ENCODE measurements at places on chromosomes 16 and 17. TPM values are rescaled to one million over a fixed set of nuclear protein-coding genes. Genes with fewer than 3 reads are reported as not detected.

KRT32 gene
- not detected for polyA plus RNA-seq

- no peak for DNase-seq
Measured at GRCh38 chr16:22789281-22789945, 24.5 kb upstream of the HS3ST2 start.

C16orf54 gene
- 0.26 TPM for polyA plus RNA-seq

DNA sequence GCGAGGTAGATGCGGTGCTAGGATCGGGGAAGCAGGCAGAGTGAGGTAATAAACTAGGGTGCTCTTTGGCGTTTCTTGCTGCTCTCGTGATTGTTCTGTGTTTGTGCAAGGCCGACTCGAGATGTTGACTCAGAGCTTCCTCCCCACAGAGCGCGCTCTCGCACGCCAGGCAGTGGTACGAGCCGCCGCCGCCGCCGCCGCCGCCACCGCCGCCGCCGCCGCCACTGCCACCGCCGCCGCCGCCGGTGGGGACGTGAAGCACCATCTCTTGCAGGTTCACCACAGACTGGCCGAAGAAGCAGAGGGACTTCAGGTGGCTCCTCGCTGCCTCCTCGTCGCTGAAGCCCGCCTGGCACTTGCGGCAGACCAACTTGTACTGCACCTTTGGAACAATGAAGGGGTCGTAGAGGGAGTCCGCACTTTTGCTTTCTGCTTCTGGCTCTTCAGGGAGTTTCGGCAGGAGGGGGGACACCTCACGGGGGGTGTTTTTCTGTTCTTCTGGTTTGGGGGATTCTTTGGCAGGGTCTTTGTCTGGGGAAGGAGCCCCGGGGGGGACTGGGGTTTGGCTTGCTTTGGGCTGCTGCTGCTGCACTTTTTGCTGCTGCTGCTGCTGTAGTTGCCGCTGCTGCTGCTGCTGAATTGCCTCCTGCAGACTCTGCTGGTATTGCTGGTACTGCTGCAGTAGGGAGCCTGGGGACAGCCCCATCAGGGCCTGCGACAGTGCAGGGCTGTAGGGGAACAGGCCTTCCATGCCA is 260.2 kb downstream of the ZFHX3 start:
- peak; percentile 29 for DNase-seq

GRCh38 chr17:21152731-21153130 is 26.0 kb downstream of the DHRS7B start:
- DNase-seq = no peak

NT5M gene
- 5.1 TPM for polyA plus RNA-seq

GRCh38 chr16:3056336-3057180 is 8.9 kb upstream of the IL32 start:
- DNase-seq = no peak

BCAR1 gene
- 44.2 TPM for polyA plus RNA-seq

DNA sequence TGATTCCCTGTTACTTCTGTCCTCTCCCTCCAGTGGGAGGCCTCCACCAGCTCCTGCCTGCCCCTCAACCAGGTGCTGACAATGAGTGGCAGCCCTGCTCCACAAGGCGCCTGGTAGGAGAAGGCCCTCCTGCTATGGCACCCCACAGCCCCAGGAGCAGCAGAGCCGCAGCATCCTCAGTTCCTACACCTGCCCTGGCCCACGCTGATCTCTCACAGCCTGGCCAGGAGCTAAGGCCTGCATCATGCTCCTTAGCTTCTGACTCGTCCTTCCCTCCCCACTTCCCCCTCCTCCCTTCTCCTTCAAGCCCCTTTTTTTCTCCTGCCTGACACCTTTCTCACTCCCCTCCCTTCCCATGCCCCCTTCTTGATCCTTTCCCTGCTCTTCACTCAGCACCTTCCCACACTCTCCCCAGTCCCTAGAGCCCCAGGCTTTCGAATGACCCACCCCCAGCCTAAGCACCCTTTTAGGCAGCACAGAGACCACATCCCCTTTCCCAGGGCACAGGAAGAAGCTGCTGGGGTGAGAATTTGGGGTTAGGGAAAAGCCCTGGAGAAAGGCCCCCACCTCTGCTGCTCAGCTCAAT is 6.5 kb downstream of the PROCA1 start:
- DNase-seq = no peak

DNA sequence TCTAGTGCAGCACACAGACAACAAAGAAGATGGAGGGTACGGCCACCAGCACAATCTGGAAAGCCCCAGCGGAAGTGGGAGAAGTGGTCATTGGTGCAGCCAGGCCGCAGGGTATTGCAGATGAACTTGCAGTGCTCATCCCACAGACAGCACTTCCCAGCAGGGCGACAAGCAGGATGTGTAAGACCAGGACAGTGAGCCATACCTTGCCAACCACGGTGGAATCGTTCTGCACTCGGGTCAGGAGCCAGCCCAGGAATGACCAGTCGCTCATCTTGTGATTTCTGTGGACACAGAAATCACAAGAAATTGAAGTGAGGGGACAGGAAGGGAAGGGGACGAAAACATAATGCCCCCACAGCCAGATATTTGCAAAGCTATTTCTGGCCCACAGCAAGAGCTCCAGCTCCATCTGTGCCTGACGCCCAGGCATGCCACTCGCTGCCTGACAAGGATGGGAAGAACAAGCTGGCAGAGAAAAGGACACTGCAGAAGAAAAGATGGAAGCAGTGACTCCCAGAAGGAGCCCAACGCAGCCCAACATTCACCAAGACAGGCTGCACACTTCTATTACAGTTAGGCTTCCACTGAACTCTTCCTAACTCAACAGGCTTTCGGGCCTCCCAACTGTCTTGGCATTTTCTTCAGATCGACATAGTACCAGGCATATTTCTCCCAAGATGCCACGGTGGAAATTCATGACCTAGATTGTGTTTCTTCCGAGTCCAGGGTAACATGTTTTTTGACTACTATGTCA is 17.5 kb upstream of the MYO18A start:
- DNase-seq = no peak

DNA sequence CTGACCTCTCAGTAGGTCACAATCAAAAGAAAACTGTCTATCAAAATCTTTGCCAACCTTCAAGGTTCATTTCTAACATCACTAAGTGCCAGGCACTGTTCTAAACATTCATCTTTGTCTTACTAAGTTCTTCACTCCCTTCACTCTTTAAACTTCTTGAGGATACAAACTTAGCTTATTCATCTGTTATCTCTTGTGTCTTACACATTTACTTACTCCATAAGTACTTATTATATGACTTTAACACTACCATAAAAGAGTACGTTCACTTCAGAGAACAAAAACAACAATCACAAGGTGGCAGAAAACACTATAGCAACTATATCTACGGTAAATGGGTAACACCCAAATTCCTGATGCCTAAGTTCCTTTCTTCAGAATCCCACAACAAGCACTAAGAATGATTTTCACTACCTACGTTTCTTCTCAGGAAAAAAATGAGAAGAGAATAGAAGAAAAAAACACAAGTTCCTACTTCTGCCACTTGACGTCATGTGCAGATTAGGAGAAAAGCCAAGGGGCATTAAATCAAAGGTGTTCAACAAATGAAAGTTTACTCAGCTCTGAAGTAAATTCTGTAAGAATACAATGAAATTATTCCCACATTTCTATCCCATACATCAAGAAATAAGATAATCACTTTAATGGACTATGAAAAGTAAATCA is 29.2 kb downstream of the KANSL1 start:
- no peak for DNase-seq

DNA sequence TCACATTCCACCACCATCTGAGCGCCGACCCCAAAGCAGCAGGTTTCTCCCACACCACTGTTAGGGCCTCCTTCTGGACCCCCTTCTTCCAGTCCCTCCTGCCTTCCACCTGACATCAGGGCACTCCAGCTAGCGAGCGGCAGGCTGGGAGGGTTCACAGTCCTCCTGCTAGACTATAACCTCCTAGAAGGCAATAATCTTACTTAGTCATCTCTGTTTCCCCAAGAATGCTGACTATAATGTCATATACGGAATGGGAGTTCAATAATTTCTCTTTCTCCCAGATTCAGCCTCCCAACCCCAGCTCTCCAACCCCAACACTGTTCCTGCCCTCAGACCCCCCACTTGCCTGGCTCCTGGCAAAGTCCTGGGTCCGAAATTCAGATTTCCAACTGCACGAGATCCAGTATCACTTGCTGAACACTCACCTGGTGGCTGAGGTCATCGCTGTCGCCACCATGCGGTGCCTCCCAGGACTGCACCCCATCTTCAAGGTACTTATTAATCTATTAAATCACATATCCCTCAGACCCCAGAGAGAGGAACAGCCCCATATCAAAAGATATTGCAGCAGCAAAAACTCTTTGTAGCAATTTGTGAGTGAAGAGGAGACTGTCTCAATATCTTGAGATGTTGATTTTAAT is 5.6 kb downstream of the ALOX12 start:
- no peak for DNase-seq

DNA sequence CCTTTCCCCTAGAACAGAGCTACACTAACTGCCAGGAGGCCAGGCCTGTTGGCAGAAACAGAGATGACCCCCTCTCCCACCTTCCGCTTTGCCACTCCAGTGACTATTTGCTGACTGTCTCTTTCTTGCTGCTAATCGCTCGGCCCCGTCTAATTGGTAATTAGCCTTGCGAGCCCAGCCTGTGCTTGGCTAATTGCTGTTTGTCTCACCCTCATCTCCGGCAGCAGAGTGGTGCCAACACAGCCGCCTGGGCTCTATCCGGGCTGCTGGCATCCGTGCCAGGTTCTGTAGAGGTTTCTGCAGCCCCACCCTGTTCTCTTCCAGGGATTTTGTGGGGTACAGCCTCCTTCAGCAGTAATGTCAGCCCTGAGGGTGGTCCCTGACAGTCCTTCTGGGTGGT is 27.4 kb upstream of the PHB1 start:
- DNase-seq = no peak

GRCh38 chr16:71297341-71297634 is 8.1 kb upstream of the CMTR2 start:
- no peak for DNase-seq

FNDC8 gene
- 0.39 TPM for polyA plus RNA-seq

CKLF gene
- polyA plus RNA-seq = 46.5 TPM

NXPH3 gene
- polyA plus RNA-seq = 1.5 TPM

GRCh38 chr17:50348522-50349242 is 2.8 kb downstream of the XYLT2 start:
- DNase-seq = no peak

PPP1R27 gene
- polyA plus RNA-seq = 0.17 TPM

GRCh38 chr16:49641250-49641649 is 214.7 kb downstream of the ZNF423 start:
- no peak for DNase-seq

SERPINF2 gene
- 90.0 TPM for polyA plus RNA-seq

- no peak for DNase-seq
Measured at GRCh38 chr17:49577963-49578362, 2.3 kb downstream of the NXPH3 start.

DNA sequence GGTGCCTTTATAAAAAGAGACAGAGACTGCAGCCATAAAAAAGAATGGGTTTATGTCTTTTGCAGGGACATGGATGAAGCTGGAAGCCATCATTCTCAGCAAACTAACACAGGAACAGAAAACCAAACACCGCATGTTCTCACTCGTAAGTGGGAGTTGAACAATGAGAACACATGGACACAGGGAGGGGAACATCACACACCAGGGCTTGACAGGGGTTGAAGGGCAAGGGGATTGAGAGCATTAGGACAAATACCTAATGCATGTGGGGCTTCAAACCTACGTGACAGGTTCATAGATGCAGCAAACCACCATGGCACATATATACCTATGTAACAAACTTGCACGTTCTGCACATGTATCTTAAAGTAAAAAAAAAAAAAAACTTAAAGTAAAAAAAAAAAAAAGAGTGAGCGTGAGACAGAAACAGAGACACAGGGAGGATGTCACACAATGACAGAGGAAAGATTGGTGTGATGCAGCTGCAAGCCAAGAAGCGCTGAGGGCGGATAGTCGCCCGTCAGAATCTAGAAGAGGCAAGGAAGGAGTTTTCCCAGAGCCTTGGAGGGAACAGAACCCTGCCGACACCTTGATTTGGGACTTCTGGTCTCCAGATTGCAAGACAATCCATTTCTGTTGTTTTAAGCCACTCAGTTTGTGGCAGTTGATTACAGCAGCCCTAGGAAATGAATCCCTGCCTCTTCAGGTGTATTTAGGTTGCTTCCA is 27.4 kb upstream of the TNS4 start:
- no peak for DNase-seq

All from right renal cortex interstitium (tissue), 3 donors.